Aorta (tissue), 5 donors: ENCODE measurements at places on chromosomes 7 and 10. TPM values are rescaled to one million over a fixed set of nuclear protein-coding genes. Genes with fewer than 3 reads are reported as not detected.

CYP3A4 gene
- total RNA-seq = not detected

ZNF365 gene
- total RNA-seq = 2.4 TPM

ECHDC3 gene
- total RNA-seq = 7.3 TPM

PIP gene
- total RNA-seq = not detected

TFAM gene
- total RNA-seq = 20.0 TPM

- no peak for DNase-seq
- H3K4me3 ChIP-seq = no peak overlapping the region
- no peaks in the 10 kb centered on the region for H3K27me3 ChIP-seq
- no peak overlapping the region for H3K27ac ChIP-seq
- H3K36me3 ChIP-seq = no peaks in the 10 kb centered on the region
- no peaks in the 10 kb centered on the region for H3K4me1 ChIP-seq
Measured at GRCh38 chr7:29412912-29413311, 150.7 kb upstream of the PRR15 start.

- no peak for DNase-seq
- H3K27ac ChIP-seq = no peak overlapping the region
- no peaks in the 10 kb centered on the region for H3K27me3 ChIP-seq
- H3K4me1 ChIP-seq = no peaks in the 10 kb centered on the region
Measured at GRCh38 chr10:33412241-33412640, 77.8 kb upstream of the NRP1 start.

- H3K4me3 ChIP-seq = no peak overlapping the region
- H3K27ac ChIP-seq = no peak overlapping the region
- no peaks in the 10 kb centered on the region for H3K36me3 ChIP-seq
- H3K4me1 ChIP-seq = no peaks in the 10 kb centered on the region
- H3K27me3 ChIP-seq = no peaks in the 10 kb centered on the region
Measured at GRCh38 chr10:109275960-109276359, 647.4 kb downstream of the XPNPEP1 start.

DNA sequence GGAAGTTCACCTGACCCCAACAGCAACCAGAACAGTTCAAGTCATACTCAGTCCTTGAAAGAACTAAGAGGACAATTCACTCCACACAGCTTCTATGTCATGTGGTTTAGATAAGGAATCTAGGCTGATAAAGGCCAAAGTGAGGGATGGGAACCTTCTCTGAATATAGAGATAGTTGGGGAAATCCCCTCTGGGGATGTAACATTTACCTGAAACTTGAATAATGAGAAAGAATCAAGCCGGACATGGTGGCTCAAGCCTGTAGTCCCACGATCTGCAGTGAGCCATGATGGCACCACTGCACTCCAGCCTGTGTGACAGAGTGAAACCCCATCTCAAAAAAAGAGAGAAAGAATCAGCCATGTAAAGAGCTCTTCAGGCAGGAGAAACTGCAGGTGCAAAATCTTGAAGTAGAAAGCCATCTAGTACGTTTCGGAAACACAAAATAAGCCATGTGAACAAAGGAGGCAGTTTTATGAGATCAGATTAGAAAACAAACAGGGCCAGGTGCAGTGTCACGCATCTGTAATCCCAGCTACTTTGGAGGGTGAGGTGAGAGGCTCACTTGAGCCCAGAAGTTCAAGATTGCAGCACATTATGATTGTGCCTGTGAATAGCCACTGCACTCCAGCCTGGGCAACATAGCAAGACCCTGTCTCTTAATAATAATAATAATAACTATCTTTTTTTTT lies 4.5 kb upstream of the DNMBP start:
- H3K27me3 ChIP-seq = no peaks in the 10 kb centered on the region
- no peaks in the 10 kb centered on the region for H3K4me1 ChIP-seq
- H3K27ac ChIP-seq = no peak overlapping the region
- no peak for DNase-seq
- no peaks in the 10 kb centered on the region for H3K36me3 ChIP-seq
- no peak overlapping the region for H3K4me3 ChIP-seq

GRCh38 chr7:108424013-108424412 lies 32.2 kb downstream of the NRCAM start:
- no peak overlapping the region for H3K27ac ChIP-seq
- H3K4me1 ChIP-seq = peaks cover 2% of the 10 kb centered on the region
- H3K27me3 ChIP-seq = no peaks in the 10 kb centered on the region
- H3K36me3 ChIP-seq = no peaks in the 10 kb centered on the region
- no peak overlapping the region for H3K4me3 ChIP-seq
- DNase-seq = no peak

- no peak for DNase-seq
- no peak overlapping the region for H3K4me3 ChIP-seq
Measured at GRCh38 chr10:18158773-18159265, 18.6 kb downstream of the CACNB2 start.

GRCh38 chr7:130090745-130091532 lies 20.6 kb downstream of the KLHDC10 start:
- H3K36me3 ChIP-seq = no peaks in the 10 kb centered on the region
- DNase-seq = no peak
- H3K4me1 ChIP-seq = no peaks in the 10 kb centered on the region
- no peak overlapping the region for H3K27ac ChIP-seq
- no peaks in the 10 kb centered on the region for H3K27me3 ChIP-seq

- H3K36me3 ChIP-seq = no peaks in the 10 kb centered on the region
- H3K27ac ChIP-seq = no peak overlapping the region
- H3K4me3 ChIP-seq = no peak overlapping the region
- no peak for DNase-seq
- no peaks in the 10 kb centered on the region for H3K4me1 ChIP-seq
Measured at GRCh38 chr7:2691011-2691707, 3.2 kb downstream of the AMZ1 start.
